COR-L47 (cell line): ENCODE measurements at places on chromosomes 5 and 9.

DNA sequence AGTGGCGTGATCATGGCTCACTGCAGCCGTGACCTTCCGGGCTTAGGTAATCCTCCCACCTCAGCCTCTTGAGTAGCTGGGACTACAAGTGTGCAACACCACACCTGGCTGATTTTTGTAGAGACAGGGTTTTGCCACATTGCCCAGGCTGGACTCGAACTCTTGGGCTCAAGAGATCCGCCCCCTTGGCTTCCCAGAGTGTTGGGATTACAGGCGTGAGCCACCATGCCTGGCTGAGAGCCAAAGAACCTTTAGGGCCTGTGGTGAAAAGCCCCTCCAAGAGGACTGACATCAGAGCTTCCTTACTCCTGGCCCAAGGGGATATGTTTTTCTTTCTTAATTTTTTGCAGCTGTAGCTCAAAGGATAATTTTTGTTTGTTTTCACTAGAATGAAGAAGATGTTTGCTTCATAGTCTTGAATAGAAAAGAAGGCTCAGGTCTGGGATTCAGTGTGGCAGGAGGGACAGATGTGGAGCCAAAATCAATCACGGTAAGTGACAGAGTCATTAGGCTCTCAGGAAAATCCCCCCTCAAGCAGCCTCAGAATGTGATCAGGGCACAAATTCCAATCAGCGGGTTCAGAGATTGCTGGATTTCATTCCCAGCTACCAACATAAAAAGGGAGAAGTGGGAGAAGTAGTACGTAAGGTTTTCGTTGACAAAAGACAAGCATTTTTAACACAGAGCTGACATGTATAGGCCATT lies 77.1 kb downstream of the GOLPH3 start:
- no peak for DNase-seq

DNA sequence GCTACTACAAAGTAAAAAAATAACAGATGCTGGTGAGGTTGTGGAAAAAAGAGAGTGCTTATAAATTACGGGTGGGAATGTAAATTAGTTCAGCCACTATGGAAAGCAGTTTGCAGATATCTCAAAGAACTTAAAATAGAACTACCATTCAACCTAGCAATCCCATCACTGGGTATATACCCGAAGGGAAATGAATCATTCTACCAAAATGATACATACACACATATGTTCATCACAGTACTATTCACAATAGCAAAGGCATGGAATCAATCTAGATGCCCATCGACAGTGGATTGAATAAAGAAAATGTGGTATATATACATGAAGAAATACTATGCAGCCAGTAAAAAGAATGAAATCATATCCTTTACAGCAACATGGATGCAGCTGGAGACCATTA lies 6.3 kb upstream of the TEX10 start:
- DNase-seq = no peak

DNA sequence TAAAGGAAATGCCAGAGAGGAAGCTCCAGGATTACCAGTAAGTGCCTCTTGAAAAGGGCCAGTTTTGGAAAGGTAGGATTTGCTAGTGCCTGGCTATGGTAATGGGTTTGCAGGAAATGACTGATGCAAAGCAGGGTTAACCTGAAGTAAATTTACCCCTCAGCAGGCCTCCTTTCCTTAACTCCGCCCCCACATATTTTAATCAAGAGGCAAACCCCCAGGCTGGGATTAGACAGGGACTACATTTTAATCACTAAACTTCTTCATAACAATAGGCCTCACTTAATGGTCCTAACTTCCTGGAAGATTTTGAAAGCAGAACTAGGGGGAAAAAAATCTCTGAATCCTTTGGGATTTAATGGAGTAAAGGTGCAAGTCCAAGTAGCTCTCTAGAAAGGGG lies 10.2 kb upstream of the SLC1A3 start:
- no peak for DNase-seq

GRCh38 chr5:93360436-93361088 lies 220.5 kb downstream of the NR2F1-AS1 start:
- DNase-seq = no peak

GRCh38 chr9:127841087-127841835 lies 13.2 kb downstream of the ENG start:
- DNase-seq = no peak

DNA sequence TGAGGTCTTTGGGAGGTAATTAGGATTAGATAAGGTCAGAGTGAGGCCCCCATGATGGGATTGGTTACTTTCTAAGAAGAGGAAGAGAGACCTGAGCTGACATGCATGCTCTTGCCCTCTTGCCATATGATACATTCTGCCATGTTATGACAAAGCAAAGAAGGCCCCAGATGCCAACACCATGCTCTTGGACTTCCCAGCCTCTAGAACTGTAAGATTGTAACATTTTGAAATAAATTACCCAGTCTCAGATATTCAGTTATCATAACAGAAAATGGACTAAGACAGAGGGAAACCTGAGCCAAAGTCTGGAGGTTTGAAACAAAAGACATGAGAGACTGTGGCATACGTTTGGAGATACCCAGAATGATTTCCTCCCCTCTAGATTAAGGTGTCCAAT lies 318.6 kb downstream of the ARHGEF28 start:
- DNase-seq = no peak

- no peak for DNase-seq
These were observed 126.4 kb downstream of the CMYA5 start for GRCh38 chr5:79816014-79816413.

DNA sequence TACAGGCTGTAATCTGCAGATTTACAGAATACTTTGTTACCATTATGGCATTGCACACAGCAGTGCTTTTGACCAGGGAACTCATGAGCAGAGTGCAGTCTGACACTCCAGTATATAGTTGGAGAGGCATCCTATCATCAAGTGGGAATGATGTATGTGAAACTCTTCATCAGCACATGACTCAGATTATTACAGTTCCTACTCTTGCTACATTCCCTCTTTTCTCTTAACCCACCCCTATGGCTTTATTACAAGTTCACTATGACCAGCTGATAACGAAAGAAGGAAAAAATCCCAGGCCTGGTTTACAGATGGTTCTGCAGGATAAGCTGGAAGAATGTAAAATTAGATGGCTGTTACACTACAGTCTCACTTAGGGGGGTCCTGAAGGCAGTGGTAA lies 385.9 kb downstream of the RASEF start:
- DNase-seq = no peak

DNA sequence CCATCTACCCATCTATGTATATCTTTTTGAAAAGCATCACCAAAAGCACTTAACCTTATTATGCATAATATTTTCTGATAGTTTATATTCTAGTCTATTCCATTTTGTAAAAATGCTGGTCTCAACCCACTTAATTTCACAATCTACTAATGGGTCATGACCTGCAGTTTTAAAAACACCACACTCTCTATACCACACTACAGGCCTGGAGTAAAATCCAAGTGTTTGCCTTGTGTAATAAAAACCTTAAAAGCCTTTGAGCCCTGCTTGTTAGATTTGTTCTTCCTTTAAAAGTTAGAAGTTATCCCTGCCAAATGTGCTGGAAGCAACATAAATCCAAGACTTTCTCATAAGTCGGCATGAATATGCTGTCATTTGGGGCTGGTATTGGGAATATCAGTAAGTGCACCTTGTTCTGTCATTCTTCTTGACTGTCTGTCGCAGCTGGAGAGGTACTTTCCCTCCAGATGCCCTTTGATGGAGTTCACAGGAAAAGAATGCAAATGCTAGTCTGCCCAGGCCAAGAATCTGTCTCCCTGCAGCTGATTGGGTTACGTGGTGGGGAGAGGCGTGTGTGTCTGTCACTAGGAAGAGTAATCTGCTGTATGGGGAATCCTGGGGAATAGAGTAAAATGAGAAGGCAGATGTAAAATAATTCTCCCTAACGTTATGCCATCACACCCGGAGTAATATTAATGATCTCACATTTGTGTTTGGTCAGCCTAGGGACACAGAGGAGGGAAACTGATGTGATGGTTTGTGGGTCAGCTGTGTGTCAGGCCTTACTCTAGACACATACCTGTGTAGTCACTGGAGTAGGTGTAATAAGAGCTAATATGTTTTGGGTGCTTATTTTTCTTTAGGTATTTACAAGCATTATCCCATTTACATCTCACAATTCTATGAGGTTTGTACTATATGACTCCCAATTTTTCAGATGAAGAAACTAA lies 79.4 kb downstream of the ZNF366 start:
- DNase-seq = no peak

DNA sequence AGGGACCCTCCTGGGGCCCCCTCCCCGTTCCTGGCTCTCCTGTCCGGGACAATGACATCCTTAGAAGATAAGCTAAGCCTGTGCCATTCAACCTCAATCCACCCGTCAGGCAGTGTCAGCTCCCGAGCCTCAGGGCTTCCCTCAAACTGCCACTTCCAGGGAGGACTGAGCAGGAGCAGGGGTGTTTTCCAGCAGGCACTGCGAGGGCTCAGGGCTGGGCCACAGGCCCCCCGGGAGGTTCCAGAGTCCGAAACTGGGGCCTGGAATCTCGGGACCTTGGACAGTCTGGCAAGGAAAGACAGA lies 26.2 kb downstream of the LHX3 start:
- DNase-seq = no peak

DNA sequence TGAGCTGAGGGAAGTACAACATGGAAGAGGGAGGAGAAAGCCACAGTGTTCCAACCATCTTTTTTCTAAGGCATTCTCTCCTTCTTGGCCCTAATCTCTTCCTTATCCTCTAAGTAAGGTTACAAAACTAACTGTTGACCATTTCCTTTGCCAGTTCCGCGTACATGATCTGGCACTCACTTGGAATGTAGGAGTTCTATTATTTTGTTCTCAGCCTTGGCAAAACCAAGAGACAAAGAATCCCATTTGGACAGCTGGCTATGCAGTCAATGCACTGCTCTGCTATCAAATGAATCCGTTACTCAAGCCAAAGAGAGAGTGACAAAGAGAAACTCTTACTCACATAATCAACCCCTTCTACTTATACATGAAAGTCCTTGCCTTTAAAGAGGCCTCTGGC lies 410.3 kb downstream of the DTWD2 start:
- DNase-seq = no peak

GRCh38 chr5:166354332-166354731 lies 1937.1 kb upstream of the WWC1 start:
- no peak for DNase-seq

DNA sequence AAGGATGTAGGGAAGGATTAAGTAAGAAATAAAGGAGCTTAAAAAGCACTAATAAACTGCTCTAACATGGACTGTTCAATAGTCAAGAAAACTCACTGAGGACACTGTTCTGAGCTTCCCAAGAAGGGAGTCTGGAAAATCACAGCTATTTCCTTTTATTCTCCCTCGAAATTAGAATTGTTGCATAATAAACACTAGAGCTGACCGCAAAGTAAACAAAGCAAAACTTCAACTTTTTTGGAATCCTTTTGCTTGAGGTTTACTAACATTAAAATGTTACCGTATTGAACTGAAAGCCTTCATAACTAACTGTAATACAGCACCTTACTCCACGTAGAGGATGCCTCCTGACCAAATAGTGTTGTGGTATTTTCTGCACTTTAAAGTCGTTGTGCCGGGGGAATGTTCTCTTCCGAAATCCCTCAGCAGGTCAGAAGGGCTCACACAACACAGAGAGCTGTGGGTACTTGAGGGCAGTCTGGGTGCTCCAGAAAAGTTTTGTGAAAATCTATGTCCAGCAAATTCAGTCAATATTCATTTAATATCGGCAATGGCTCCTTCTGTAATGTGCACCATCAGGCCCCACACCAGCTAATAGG lies 59.2 kb downstream of the TTLL11 start:
- no peak for DNase-seq

DNA sequence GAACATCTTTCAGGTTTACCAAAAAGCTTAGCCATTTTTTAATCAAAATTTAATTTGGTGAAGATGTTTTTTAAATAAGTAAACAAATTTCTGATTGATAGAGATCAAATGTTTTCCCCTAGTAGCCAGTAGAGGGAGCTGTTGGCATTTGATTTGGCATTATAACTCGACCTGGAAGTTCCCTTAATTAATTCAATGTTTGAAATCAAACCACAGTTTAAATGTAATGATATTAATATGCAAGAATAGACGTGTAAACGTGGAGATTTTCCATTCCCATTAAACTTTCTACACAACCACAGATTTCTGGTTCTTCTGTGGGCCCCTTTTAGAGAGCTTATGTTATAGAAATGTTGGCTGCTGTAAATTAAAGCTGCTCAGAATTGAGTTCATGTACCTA lies 148.1 kb upstream of the MPDZ start:
- peak; percentile 43 for DNase-seq

DNA sequence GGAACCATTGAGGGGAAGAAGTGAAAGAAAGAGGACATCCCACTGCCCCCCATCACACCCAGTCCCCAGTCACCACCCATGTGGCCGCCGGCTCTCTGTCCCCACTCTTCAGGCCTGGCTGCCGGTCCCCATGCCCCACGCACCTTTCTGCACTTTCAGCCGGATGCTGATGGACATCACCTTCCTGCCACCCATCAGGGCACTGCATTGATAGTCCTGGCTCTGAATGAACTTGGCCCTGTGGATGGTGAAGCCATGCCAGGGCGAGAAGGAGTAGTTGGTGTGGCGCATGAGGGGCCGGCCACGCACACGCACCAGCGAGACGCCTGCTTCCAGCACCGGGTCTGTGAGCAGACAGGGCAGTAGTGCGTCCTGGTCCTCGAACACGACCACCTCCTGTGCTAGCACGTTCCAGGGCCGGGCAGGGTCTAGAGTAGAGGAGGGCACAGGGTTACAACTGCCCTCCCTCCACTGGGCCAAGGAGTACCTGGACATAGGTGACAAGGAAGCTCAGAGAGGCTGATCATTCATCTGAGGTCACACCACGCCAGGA lies 6.4 kb downstream of the CSF1R start:
- no peak for DNase-seq

- no peak for DNase-seq
These were observed 68.6 kb downstream of the NR3C1 start for GRCh38 chr5:143334903-143335302.

GRCh38 chr5:157542282-157543000 lies 33.1 kb downstream of the ADAM19 start:
- no peak for DNase-seq

DNA sequence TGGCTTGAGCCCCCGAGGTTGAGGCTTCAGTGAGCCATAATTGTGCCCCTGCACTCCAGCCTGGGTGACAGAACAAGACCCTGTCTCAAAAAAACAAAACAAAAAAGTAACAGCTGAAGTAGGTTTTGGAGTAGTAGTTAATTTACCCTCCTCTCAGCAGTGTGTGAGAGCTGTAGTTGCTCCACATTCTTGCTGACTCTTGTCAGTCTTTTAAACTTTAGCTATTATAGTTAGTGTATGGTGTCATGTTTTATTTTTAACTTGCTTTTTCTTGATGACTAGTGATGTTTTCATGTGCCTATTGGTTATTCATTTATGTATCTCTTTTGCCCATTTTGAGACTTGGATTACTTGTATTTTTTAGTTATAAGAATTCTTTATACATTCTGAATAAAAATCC lies 52.9 kb upstream of the DHFR start:
- no peak for DNase-seq

GRCh38 chr5:108629779-108630528 lies 117.7 kb upstream of the FER start:
- DNase-seq = no peak

GRCh38 chr5:90438100-90438499 lies 28.5 kb upstream of the CETN3 start:
- DNase-seq = no peak

GRCh38 chr5:168756453-168757391 lies 177.6 kb upstream of the PANK3 start:
- DNase-seq = no peak
